ENCODE measurements at places on chromosomes 16 and 17.

- DNase-seq, result no peak
Measured at GRCh38 chr16:22692916-22693637, 120.9 kb upstream of the HS3ST2 start.

- DNase-seq, result no peak
Measured at GRCh38 chr16:2295056-2295798, 27.3 kb upstream of the RNPS1 start.

- DNase-seq, result no peak
Measured at GRCh38 chr16:20410121-20410723, 888 bp downstream of the ACSM5 start.

- DNase-seq, result no peak
Measured at GRCh38 chr17:47836601-47837000, 4.5 kb downstream of the SCRN2 start.

GRCh38 chr17:64245218-64246145 lies 17.6 kb downstream of the TEX2 start:
- no peak for DNase-seq

DNA sequence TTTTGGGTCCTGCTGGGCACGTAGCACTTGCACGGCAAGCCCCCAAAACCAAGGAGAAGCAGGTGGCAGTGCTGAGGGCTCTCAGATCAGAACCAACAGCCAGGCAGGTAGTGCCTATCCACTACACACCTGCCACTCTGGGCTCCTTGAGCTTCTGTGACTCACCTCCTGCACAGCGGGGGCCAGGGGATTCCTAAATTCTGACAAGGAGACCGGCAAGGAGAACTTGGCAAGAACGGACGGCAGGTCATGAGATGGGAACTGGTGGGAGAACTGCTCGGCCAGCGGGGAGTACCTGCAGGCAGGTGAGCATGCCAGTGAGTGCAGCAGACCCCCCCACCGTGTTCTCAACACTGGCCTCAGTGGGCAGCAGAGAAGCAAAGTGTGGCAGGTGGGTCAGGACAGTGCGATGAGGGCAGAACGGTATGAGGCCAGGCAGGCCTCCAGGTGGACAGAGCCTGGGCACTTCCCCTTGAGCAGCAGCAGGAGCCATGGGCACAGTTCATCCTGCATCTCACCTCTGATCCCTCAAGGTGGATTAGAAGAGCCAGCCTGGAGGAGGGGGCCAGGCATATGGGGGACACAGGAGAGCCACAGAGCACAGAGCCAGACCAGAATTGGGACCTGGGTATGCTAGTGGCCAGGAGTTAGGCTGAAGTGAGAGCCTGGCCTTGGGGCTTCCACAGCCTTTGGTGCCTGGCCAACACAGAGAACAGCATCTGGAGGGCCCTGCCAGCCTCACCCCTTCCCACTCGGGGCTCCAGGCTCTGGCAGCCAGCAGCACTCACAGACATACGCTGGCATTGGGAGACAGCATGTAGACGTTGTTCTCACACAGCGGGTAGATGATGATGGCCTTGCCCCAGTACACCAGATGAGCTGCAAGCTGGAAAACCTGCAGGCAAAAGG lies 14.7 kb downstream of the MPG start:
- DNase-seq, result no peak

DNA sequence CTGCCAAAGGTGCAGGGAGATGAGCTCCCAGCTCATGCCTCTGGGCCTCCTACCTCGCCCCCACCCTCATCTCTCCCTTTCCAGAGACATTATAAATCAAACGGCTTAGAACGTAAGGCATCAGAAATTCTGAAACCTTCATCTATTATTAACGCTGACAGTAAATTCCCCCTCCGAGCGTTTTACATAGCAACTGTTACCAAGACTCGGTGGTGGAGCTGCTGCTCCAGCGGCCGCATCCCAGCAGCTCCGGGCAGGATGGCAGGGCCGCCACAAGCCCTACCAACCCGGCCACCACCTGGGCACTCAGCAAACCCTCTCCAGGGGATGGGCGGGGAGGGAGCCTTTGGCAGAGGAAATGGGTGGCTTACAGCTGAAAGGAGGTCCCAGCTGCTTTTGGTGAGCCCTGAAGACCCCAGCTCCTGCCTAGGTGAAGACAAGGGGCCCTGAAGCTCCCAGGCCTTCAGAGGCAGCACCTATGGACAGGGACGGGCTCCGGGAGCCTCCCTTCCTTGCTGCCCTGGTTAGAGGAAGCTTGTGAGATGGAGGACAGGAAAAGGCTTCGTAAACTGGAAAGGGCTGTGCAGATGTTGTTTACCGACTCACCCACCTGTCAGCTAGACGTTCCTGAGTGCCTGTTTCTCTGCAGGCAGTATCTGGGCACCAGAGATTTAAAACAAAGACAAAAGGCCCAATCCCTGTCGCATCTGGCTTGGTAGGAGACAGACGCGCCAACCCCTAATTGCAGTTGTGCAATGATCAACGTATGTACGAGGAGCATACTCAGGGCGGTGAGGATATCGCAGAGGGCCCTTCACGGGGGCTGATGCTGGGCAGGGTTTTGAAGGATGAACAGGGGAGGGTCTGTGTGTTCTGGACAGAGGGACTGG lies 76.9 kb downstream of the RAI1 start:
- DNase-seq, result peak; percentile 25

- peak; percentile 70 for DNase-seq
Measured at GRCh38 chr17:39676198-39676819, 8.1 kb downstream of the PNMT start.

GRCh38 chr17:31854672-31855071 lies 4.4 kb downstream of the COPRS start:
- DNase-seq, result no peak

DNA sequence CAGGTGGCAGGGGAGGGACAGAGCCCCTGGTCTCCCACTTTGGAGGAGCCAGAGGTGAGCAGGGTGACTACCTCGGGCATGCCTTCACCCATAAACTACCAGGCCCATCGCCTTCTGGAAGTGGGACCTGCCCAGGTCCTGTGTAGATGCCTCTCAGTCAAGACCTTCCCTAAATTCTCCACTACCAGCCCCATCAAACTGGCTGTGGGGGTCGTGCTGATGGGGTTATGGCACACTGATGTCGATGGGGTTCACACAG lies 5.8 kb upstream of the RAB37 start:
- DNase-seq, result no peak

GRCh38 chr16:80836846-80837245 lies 32.4 kb upstream of the CDYL2 start:
- DNase-seq, result no peak

DNA sequence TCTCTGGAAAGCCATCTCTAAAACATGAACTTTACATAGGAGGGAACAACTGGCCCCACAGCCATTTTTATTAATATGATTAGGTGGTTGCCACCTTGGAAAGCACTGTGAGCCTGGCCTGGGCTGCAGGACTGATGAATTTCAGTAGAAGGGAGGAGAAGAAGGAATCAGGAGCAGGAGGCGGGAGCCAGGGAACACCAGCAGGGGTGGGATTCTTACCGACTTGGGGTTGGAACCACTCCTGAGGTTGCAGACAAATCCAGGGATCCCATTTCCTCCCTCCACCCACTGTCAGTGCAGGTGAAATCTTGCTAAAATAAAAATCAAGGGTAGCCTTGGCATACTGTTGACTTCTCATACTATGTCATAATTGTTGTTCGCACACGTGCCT lies 16.9 kb upstream of the MAP3K14 start:
- no peak for DNase-seq

DNA sequence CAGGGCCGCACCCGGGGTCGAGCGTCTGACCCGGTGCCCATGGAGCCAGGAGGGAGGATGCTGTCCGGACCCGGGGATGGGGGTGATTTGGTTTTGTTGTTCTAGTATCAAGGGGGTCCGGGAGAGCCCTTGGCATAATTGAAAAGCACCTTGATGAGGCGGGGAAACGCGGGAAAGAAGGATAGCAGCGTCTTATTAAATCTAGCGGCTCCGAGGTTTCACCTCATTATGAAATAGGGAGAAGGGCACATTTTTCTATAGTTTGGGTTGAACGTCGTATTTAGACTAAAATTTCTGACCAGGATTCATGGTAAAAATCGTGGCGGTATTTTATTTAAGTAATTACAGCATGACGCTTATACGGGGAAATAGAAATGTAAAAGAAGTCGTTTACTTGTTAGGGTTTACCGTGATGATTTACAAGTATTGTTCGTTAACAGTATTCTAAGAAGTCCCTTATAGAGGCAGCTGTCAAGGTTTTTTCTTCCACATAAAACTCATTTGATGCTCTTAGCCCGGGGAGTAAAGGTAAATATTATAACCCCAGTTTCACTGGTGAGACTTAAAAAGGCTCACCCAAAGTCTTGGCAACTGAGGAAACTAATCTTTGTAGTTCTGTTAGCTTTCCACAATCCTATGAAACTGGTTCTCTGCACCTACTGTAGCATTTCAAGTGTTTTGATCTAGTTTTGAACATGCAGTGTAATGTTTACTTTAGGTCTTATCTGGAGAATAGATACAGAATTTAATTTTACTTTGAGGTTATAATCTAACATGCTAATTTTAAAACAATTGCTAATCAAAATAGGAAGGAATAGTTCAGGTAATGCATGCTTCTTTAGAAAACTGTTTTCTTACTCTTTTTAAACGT lies 756 bp downstream of the LUC7L3 start:
- peak; percentile 49 for DNase-seq

DNA sequence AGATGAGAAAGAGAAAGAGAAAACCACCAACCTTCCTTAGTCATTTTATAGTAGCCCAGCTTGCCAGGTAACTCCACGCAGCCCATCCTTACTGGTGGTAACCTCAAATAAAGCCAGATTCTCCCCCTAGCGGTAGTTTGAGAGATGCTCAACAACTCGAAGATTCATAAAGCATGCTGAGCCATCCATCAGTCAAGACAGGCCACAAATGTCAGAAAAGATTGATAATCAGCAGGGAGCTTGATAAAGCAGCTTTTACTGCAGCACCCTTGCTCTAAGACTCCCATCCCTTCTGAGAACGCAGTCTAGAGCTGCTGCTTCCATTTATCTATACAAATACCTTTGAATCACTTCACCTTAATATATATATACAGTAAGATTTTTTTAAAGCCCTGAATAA lies 451.5 kb upstream of the HSBP1 start:
- DNase-seq, result peak; percentile 77

DNA sequence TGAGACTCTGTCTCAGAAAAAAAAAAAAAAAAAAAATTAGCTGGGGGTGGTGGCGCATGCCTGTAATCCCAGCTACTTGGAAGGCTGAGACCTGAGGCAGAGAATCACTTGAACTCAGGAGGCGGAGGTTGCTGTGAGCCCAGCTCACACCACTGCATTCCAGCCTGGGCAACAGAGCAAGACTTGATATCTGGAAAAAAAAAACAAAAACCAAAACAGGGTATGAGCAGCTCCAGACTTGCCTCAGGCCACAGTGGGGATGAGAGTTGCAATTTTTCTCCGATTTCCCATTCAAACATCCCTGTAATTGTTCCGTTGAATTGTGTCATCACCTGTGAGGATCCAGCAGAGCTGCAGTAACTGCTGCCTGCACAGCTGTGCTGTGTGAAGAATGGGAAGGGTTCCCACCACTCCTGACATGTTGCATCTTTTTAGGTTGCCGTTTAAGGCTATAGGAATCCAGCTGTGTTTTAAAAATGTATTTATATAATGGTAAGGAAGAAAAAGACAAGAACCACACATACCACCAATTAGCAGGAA lies 150.0 kb downstream of the VPS53 start:
- no peak for DNase-seq

DNA sequence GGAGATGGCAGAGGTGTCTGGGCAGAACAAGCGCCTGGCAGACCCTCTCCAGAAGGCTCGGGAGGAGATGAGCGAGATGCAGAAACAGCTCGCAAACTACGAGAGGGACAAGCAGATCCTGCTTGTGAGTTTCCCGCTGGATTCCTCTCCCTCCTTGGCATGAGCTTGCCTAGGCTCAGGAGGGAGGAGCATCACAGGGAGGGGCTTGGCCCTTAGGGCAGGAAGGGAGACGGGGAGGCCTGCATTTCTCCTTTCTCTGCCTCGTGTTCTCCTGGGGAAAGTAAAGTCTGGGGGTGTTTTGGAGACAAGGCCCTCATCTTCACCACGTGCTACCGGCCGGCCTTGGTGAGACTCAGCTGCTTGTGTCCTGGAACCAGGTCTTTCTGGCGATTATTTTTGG lies 18.0 kb upstream of the DBNDD1 start:
- DNase-seq, result no peak

DNA sequence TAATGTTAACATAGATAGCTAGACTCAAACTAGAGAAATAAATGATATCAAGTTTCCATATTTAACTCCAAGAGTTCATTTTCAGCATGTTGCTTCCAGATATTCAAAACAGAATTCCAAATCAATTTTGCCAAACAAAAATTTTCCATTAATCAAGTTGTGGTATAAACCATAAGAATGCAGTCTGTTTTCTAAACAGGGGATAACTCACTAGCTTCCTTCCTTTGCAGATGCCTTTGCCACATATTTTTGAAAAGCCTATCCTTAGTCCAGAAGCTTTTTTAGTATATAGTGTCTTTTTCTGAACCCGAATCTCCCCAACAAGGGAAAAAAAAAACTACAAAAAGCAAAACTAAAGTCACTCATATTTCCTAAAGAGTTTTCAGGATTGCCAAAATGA lies 61.5 kb downstream of the HELZ start:
- no peak for DNase-seq

- peak; percentile 87 for DNase-seq
Measured at GRCh38 chr17:41801374-41802271, 10.1 kb downstream of the P3H4 start.

- no peak for DNase-seq
Measured at GRCh38 chr17:73820686-73821448, 176.6 kb upstream of the SDK2 start.

DNA sequence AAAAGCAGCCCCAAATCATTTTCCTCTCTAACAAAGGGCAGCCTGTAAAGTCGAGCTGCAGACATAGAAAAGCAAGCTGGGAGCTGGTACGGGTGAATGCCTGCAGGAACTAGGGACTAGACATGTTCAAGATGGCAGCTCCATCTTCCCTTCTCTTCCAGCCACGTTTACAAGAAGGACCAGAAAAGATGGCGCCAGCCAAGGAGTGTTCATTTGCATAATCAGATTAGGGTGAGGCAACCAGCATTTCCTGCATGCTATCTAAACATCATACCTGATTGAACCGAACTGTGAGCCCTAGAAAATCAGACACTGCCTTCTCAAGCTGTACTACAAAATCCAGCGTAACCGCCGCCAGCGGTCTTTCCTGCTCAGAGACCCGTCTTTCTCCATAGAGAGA lies 896.8 kb downstream of the CDH11 start:
- DNase-seq, result no peak

DNA sequence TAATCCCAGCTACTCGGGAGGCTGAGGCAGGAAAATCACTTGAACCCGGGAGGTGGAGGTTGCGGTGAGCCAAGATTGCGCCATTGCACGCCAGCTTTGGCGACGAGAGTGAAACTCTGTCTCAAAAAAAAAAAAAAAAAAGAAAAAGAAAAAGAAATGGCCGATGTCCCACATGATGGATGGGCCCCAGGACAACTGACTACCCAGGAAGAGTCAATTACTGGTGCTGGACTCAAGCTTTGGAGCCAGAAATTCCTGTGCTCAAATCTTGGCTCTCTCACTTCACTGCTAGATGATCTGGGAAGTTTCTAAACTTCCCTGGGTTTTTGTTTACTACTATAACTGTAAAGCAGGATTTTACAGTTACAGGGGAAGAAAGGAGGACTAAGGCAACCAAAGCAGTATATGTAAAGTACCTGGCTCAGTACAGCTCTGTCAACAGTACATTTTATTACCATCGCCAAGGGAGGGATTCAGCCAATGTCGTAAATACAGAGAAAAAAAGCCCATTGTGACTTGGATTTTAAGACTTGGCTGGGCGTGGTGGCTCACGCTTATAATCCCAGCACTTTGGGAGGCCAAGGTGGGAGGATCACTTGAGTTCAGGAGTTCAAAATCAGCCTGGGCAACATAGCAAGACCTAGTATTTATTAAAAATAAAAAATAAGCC lies 11.9 kb downstream of the C16orf86 start:
- DNase-seq, result no peak

Data from DMS53 (cell line).